Fibroblast of skin of right quadriceps (primary cell): ENCODE measurements at places on chromosomes 12 and 14.

DNA sequence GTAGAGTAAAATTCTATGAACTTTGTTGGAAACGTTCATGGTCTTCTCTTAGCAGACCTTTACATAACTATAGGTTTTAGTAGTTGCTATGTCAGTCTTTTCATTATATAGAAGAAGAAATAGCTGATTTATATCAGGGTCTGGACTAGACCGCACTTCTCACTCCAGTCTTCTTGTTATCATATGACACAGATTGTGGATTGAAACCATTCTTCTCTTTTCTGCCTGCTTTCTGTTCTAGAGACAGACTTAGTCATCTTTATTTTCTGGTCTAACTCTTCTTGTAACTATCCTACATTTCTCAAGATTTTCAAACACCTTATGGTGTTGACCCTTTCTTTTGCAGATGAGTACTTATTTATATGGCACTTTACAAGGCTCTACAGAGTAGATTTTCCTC, 55.7 kb downstream of the PCNX1 start:
- no peak for DNase-seq

DNA sequence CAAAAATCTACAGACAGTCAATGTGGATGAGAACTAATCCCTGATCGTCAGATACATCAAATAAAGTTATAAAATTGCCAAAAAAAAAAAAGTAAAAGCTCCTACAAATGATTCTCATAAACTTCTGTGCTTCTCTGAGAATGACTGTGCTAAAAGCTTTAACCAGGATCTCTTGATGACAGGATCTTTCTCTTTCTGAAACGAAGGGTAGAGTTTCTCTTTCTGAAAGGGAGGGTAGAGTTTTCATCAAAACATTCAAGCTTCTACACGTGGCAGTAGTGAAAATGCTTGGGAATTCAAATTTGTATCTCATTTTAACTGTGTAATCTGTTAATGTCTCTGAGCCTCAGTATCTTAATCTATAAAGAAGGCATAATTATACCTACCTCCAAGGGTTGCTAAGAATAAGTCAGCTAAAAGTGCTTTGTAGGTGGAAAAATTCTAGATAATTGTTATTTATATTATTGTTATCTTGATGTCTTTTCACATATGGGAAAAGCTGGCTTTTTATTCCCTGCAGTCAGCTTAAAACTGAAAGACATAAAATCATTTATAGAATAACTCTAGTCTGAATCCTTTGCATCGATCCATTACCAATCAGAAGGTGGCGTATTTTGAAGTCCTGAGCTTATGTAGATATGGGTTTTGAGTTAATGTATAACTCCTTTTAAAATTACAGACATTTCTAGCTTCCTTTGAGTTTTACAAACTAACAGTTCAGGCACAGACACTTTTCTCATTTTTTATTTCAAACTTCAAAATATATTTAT, 157.4 kb downstream of the DACT1 start:
- no peak for DNase-seq

- peak; percentile 48 for DNase-seq
Measured at GRCh38 chr14:24817212-24818057, 183.4 kb upstream of the GZMB start.

DNA sequence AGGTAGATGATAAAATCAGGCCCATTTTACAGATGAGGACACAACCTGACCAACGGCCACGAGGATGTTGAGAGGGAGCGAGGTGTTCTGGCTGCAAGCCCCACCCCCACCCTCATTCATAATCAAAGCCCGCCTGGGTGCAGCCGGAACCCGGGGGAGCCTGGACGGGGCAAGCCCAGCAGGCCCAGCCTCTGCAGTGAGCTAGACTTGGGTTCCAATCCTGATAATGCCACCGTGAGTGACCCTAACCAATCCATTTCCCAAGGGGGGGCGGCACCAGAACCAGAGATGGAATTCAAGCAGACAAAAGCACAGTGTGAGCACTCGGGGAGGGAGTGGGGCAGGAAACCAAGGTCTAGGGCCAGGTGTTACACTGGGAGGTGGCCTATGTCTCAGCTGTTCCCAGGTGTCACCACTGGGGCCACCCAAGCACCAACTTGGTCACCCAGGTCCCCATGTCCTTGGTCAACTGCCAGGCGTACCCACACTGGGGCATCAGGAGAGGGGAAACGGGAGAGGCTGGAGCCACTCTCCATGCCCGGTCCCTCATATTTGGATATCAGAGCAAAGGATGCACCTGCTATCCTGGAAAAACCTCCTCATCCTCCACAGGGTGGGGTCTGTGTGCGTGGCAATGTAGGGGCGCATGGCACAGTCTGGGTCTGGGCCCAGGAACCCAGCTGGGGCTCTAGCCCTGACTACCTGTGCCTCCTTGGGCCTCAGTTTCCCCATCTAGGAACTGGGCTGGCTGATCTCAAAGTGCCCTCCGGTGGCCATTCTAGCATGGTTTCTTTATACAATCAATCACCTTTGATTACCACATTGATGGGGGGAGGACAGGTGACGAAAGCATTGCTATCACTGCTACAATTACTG, 58.4 kb downstream of the FAM222A start:
- no peak for DNase-seq

DNA sequence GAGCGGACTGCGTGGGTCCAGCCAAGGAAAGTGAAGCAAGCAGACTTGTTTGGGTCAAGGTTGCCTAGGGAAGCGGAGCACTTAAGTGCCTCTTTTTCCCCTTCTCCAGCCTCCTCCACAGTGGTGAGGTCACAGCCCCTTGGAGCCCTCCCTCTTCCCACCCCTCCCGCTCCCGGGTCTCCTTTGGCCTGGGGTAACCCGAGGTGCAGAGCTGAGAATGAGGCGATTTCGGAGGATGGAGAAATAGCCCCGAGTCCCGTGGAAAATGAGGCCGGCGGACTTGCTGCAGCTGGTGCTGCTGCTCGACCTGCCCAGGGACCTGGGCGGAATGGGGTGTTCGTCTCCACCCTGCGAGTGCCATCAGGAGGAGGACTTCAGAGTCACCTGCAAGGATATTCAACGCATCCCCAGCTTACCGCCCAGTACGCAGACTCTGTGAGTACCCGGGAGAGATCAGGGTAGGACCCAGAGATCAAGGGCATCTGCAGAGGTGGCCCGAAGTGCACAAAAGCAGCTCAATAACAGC, at the start of gene TSHR:
TSS of gene TSHR (plus strand) at position 206 of the 526 bp plus-strand sequence. CDS start at position 266, 60 bp downstream.
- DNase-seq, result no peak

GRCh38 chr14:79453276-79453675, 758.0 kb downstream of the DIO2 start:
- no peak for DNase-seq

GRCh38 chr12:7916936-7917335, 19.1 kb downstream of the SLC2A3 start:
- no peak for DNase-seq

DNA sequence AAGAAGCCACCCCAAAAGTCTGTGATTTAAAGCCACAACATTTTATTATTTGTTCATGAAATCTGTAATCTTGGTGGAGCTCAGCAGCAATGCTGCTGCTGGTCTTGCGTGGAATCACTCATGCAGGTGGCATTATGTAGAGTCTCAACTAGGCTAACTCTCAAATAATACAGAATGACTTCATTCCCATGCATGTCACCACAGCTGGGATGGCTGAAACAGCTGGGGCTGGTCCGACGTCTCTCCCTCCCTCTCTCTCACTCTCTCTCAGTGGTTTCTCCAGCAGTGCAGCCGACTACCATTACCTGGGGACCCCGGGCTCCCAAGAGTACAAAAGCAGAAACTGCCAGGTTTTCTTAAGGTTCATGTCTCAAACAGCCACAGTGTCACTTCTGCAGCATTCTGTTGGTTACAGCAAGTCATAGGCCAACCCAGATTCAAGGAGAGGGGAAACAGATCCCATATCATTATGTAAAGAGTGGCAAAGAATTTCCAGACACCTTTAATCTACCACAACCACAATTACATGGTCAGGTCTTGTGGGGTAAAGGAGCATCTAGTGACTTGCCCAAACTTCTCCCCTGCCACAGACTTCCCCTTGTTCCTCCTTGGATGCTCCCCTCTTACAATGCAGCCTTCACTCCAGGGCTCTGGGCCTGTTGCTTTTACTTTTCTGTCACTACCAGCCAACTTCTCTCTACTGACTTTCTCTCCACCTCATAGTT, 192.0 kb upstream of the HMGA2 start:
- DNase-seq, result no peak

DNA sequence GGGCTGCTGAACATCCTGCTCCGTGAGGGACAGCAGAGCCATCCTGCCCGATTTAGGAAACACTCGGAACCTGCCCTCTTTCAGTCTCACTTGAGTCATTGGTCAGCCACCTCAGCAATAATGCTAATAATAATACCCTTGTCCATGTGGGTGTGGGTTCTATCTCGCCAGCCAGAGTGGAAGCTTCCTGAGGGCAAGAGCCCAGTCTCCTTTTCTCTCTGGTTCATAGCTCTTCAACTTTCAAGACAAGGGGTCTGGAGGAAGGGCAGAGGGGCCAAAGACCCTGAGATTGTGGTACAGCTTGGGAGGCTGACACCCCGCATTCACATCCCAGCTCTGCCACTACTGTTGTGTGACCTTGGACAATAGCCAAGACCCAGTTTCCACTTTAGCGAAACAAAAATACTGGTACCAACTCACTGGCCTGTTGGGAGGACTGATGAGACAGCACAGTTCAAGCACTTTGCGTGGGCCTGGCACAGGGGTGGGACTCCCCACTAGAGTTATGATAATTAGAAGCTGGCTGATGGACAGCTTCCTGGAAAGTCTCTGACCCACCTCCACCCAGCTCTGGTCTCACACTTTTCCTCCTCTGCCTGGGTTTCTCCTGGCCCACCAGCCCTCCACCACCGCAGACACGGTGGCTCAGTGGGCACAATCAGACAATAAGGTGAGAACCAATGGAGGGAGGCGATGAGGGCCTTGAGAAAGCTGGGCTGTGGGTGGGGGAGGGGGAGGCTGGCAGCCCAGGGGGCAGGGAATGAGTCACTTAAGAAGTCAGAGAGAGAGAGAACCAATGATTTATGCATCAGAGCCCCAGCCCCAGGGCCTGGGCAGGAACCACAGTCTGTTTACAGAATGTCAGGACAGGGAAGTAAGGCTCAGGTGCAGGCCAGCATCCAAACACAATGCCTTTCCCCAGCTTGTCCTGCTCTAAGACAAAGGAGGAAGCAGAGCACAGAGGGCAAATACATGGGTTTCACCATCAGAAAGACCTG, 9.6 kb downstream of the FAIM2 start:
- DNase-seq, result peak; percentile 32

- DNase-seq, result peak; percentile 60
Measured at GRCh38 chr12:14995583-14996425, 23.0 kb downstream of the PDE6H start.

DNA sequence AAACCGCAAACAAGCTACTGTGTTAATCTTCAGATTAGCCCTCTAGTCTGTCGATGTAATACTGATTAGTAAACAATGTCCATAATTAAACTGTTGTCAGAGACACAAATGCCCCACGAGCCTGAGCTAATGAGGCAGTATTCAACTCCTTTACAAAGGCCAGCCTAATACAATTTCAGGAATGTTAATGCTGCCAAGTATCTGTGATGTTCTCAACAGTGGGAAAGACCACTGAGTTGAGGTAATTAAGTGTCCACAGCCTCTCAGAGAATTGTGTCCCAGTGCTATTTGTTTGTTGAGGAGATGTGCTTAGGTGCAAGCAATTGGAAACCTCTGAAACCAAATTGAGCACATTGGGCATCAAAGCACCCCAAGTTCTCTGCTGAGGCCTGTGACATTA, 139.4 kb upstream of the CDKN3 start:
- no peak for DNase-seq

DNA sequence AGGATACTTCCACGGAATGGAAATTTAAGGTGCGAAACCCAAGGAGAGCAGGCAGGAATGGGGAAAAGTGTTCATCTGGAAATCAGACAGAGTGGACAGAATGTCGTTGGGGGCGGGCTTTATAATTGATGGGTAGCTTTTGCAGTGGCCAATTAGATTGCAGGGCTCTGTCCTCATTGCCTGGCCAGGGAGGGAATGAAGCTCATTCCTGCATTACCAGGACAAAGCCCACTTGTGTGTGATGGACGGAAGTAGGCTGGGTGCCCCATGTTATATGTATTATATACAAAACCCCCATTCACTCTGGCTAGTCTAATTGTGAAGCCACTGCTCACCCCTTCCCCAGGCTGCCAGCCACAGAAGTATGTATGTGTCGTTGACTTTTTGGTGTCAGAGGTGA, 23.6 kb downstream of the ZNF664 start:
- no peak for DNase-seq

DNA sequence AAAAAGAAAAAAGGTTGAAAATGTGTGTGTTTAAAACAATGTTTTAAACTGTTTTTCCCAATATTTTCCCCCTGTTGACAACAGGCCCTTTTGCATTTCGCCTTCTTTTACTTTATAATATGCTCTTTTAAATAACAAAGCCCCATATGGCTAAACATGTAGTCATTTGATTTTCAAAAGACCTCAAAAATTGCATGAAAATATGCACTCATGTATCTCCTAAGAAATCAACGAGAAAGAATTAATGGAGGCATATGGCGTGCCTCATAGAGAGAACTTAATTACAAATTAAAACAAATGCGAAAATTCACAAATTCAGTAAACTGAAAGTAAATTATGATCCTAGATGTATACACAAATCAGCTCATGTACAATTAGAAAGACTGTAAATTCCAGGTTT, 202.6 kb upstream of the FOXN3 start:
- DNase-seq, result no peak

GRCh38 chr12:124295431-124296058, 652 bp downstream of the RFLNA start:
- DNase-seq, result no peak

- DNase-seq, result no peak
Measured at GRCh38 chr12:20300457-20300856, 67.9 kb upstream of the PDE3A start.

DNA sequence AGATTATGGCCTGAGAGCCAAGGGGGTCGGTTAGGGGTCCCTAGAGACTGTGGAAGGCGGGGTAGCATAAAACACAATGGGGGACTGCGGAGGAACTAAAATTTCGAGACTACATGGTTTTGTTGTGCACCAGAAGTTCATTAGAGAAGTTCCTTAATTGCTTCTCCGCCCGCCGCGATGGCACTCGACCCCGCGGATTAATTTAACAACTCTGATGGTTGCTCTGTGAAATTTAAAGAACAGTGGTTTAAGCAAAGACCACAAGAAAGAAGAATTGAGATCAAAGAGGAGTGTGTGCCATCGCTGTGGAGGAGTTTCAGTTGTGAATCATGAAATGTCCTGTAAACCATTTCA, 1.4 kb upstream of the CCDC88C start:
- no peak for DNase-seq

- DNase-seq, result no peak
Measured at GRCh38 chr12:62724285-62724684, 210.7 kb downstream of the PPM1H start.

- DNase-seq, result no peak
Measured at GRCh38 chr12:10736463-10736862, 13.3 kb upstream of the YBX3 start.

GRCh38 chr12:58395470-58395869, 454.1 kb downstream of the ATP23 start:
- peak; percentile 36 for DNase-seq
